ENCODE measurements at places on chromosomes 2 and 18.

DNA sequence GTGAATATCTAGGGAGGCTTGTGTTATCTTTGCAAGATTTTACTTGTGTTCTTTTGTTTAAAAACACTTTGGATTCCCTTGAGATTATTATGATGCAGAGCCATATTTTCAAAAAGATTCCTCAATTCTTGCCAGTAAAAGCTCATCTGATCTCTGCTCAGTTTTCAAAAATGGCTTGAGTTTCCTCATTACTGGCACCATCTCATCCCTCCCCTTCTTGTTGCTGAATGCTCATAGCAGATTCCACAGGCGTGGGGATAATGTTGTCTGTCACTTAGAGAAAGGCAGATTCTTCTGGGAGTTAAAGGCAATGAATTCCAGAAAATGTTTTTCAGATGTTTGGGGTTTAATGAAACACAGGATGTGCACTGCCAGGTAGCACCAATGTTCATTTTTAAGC lies 170.4 kb upstream of the TANK start:
- ATAC-seq = peak; percentile 52

DNA sequence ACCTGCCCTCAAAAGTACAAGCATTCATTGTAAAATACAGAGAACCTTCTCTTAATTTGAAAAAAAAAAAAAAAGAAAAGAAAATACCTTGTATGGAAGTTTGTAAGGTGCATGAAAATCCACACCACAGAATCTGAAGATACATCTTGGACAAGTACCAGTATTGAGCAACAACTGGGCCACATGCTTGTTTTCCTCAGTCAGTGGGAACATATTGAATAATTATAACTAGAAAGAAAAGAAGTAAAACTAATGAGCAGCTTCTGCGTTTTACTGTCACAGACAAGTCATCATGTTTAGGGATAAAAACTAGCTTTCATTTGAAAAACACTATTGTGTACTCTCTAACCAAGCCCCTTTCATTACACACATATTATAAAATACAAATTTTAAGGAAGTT lies 5.8 kb upstream of the PEX13 start:
- ATAC-seq = no peak

GRCh38 chr2:231621051-231621879 lies 28.6 kb downstream of the TEX44 start:
- no peak for ATAC-seq

- no peak for ATAC-seq
Measured at GRCh38 chr2:132609101-132609890, 60.7 kb downstream of the LYPD1 start.
